ENCODE measurements at places on chromosomes 12 and 14.

DNA sequence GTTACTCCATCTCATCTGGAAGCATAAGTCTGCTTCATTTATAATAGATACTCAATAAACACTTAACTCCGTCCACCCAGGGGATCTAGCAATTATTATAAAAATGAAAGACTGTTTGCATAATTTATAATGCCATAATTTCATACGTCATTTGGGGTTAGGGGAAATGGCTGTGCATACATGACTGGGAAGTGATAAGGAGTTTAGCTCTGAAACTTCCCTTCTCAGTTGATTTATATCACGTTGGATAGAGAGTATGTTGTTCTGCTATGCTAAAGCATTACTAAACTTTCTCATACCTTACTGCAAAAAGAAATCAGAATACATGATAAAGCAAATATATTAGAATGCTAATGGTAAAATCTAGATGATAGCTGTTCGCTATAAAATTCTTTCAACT lies 90.4 kb upstream of the DYNC1H1 start:
- DNase-seq = no peak

GRCh38 chr12:49296034-49296835 lies 1.3 kb downstream of the PRPH start:
- DNase-seq = no peak

DNA sequence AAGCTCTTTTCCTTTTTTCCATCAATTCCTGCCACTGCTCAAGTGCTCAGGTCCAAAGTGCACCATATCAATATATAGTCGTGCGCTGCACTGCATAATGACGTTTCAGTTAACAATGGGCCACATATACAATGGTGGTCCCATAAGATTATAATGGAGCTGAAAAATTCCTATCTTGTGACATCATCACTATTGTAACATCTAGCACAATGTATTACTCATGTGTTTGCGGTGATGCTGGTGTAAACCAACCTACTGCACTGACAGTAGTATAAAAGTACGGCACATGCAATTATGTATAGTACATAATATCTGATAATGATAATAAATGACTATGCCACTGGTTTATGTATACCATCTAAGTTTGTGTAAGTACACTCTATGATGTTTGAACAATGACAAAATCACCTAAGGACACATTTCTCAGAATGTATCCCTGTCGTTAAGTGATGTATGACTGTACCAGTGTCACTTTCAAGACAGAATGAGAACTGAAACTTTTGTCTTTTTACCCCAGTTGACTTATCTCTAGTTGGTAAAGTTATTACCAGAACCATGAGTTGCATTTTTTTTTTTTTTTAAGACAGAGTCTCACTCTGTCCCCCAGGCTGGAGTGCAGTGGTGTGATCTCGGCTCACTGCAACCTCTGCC lies 53.7 kb upstream of the INSM2 start:
- no peak for DNase-seq

- no peak for DNase-seq
These were observed 76.4 kb downstream of the SUSD6 start for GRCh38 chr14:69687606-69688298.

- no peak for DNase-seq
These were observed 5.6 kb downstream of the FAM234B start for GRCh38 chr12:13049816-13050215.

DNA sequence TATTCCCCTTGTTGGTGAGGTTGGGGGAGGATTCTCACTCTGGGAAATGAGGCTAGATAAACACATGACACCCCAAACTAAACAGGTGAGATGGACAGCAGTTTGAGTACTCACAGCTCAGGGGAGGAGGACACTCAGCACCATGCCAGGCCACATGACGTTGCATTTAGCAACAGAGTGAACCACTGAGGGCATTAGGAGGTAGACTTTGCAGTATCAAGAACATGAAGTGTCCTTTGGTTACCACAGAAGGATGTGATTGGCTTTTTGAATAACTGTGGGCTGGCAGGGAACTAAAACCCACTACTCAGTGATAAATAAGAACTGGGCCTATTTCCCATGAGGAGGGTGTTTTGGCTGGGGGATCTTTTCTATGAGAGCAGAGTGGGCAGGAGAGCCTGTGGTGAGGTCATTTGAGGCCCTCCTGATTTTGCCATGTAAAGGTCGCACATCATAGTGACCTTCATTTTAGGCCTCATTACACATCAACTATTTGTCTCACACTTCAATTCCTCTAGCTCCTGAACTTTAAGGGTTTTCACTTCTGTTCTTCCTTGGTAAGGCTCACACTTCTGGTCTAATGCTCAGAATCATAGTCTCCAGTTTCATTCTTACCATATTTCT lies 89.8 kb upstream of the PRKD1 start:
- DNase-seq = no peak

DNA sequence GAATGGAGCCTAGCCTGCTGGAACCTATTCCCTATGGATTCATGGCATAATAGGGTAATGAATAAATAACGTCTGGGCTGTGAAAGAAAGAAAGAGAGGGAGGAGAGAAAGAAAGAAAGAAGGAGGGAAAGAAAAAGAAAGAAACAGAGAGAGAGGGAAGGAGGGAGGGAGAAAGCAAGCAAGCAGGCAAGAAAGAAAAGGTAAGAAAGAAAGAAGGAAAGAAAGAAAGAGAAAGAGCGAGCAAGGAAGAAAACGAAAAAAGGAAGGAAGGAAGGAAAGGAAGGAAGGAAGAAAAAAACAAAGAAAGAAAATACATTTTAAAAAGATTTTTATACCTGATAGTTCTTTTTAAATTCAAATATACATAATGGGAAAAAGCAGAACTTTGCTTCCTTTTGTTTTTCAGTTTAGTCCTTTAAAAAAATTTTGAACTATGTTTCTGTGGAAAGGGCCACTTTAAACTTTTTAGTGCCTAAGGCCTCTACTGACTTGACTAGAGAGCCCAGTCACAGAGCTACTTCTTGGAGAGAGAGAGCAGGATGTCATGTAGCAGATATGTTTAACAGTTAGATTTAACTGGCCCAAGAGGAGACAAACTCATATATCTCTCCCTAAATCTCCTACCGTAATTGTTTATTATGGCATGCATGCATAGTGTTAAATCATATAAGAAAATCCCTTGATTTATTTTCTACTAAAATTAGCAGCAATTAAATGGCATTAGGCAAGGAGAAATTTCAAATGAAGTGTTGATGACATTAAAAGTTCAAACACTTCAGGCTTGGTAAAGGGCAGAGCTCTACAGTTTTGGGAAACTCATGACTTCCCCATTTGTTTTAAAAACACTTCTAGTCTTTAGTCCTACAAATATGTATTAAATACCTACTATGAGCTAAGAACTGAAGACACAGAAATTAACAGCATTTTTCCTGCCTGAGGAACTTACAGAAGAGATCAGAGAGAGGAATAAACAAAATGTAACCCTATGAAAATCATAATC lies 305.5 kb downstream of the BCAT1 start:
- no peak for DNase-seq

DNA sequence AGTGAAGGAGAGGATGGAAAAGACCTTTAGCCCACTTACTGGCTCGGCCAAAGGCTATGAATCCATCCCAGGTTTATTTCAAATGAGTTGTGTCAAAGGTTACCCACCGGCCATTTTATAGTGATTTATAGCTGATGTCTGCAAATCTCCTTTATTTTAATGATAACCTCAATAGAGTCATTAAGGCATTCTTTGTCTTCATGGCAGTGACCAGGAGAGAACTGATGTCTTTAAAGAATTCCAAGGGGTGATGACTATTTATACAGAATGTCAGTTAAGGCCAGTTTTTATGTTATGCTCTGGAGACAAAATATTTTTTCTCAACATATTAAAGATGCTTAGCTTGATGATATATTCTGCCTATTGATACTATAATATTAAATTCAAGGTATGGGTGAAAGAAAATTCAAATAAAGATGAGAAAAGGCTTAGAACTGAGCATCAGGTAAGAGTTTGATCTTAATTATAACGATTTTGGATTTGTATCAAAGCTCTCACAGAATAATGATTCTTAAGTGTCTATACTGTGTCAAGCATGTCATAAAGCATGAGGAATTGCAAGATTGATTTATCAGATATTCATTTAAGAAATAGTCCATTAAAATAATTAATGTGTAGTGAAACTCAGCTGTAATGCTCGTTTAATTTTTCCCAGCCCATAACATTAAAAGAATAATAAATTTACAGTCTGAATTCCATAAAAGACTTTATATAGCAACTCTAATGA lies 361.5 kb downstream of the SOX5 start:
- DNase-seq = no peak

DNA sequence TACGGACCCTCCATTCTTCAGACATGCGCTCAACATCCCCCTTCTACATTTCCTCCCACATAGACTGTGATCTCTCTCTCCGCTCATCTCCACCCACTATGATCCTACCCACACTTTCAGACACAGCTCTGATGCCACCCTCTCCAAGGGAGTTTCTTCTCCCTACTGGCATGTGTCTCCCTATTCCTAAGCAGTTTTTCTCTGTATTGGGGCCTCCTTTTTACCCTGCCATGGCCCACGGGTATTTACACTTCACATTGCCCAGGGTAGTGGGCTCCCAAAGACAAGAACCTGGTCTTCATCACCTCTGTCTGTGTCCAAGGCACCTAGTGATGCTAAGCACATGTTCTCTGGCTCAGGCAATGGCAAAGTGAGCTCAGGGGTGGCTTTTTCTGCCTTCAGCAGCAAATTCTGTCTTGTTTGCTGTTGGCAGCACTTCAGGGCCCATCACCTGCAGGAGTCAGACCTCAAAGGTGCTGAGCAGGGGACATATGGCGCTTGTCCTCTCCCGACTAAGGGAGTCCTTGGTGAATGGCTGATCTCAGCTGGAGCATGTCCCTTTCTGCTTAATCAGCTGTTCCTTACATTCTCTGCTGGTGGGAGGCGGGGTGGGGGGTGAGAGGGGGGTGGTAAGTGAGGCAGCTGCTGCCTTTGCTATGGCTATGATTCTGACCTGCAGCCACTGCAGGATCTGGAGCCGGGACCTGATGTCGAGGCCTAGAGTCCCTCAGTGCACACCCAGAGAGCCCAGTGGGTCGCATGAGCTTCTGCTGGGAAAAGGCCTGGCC lies 256.8 kb downstream of the PCNX1 start:
- DNase-seq = no peak

GRCh38 chr12:111826316-111826715 lies 15.7 kb upstream of the MAPKAPK5 start:
- no peak for DNase-seq

DNA sequence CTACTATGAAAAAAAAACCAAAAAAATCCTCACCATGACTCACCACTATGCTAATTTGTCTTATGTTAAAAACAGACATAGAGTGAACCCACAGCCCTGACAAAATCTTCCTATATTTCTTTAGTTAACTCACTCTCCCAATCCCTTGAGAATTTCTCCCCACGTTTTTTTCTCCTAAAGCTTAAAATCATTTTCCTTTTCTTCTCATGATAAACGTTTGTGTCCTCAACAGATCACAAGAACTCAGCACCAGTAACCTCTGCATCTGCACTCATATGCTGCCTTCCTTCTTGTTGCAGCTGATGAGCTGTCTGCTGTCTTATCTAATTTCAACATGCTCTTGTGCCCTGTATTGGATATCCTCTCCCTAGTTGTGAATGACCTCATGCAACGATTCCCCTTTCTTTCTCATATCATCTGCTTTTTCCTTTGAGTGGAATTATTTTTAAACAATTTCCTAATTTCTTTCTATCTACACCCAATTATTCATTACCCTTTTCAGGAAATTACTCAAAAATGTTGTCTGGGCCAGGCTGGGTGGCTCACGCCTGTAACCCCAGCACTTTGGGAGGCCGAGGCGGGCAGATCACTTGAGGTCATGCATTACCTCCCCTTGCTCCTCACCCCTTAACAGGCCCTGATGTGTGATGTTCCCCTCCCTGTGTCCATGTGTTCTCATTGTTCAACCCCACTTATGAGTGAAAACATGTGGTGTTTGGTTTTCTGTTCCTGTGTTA lies 427.5 kb upstream of the MGAT4C start:
- DNase-seq = no peak

- no peak for DNase-seq
These were observed 29.0 kb downstream of the PAPLN start for GRCh38 chr14:73266317-73266716.

DNA sequence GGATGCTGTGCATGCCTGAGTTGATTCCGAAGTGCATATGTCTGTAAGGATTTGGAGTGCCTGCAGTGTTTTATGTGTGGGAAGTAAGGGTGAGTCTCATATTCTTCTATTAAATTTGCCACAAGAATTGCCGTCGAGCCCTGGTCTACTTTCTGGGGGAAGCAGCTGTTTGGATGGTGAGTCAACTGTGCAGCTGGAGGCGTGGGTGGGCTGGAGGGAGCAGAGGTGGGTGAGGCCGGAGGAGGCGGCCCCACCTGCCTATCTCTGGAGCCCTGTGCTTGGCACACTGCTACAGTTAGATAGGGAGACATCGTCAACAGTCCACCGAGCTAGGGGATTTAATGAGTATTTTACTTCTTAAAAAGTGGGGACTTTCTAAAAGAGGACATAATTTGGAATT lies 9.7 kb downstream of the GLRX5 start:
- no peak for DNase-seq

DNA sequence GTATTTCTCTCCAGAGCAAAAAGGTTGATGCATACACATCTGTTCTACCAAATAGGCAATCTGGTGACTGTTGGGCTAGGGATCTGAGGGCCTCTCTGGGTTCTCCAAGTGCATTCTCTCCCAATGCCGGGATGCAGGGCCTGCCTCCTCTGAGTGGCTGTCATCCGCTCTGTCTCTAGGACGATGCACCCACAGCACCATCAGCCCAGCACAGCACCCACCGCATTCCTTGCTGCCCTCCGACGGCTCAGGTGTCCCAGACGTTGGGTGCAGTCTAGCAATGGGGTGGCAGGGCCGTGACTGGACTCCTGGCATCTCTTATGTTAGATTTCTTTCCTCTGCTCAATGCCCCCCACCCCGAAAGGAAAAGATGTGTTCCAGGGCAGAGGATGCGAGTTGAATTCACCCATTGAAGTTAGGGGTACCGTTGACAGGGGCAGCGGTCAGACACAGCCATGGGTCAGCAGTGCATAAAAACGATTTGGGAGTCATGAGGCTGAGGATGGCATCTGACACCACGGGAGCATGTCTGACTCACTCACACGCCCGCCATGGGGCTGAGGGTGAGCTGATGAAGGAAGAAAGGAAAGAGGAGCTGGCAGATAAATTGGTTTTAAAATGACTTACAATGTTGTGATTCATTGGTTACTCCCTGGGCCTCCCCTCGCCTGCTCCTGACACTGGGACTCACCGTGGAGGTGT lies 93.2 kb upstream of the C14orf180 start:
- DNase-seq = no peak

DNA sequence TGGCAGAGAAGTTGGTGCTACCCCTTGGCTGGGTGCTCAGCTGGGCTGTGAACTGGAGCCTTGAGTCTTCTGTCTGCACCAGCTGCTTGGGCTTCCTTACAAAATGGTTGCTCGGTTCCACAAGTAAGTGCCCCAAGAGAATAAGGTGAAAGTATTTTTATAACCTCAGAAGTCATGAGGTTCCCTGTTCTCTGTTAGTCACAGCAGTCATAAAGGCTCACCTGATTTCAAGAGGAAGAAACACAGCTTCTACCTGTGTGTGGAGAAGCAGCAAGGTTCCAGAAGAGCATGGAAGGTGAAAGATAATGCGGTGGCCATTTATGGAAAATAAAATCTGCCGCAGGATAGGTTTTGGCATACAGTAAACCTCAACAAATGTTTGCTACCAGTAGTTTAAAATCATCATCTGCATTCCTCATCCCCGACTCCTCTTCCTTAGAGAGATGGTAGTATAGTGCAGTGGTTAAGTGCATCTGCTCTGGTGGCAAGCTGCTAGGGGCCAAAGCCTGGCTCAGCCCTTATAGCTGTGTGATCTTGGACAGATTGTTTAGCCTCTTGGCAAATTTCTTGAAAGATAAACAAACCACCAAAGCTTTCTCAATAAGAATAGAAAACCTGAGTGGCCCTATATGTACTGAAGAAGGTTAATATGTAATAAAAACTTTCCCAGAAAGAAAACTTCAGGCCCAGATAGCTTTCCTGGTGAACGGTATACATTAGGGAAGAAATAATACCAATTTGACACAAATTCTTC lies 32.4 kb downstream of the TPCN1 start:
- DNase-seq = no peak

Measured in Ammon's horn (tissue), 1 donor.